ENCODE measurements at places on chromosomes 5 and 9. TPM values are rescaled to one million over a fixed set of nuclear protein-coding genes. Genes with fewer than 3 reads are reported as not detected.

NACC2 gene
- total RNA-seq = 10.9 TPM

OGN gene
- total RNA-seq = not detected

LCN12 gene
- not detected for total RNA-seq

PRUNE2 gene
- total RNA-seq = 8.5 TPM

PSMD5 gene
- total RNA-seq = 18.7 TPM

SLC34A1 gene
- total RNA-seq = not detected

TMC1 gene
- 0.22 TPM for total RNA-seq

NEURL1B gene
- 0.40 TPM for total RNA-seq
